Psoas muscle (tissue), 8 donors: ENCODE measurements at places on chromosomes 5 and 9. TPM values are rescaled to one million over a fixed set of nuclear protein-coding genes. Genes with fewer than 3 reads are reported as not detected.

DNA sequence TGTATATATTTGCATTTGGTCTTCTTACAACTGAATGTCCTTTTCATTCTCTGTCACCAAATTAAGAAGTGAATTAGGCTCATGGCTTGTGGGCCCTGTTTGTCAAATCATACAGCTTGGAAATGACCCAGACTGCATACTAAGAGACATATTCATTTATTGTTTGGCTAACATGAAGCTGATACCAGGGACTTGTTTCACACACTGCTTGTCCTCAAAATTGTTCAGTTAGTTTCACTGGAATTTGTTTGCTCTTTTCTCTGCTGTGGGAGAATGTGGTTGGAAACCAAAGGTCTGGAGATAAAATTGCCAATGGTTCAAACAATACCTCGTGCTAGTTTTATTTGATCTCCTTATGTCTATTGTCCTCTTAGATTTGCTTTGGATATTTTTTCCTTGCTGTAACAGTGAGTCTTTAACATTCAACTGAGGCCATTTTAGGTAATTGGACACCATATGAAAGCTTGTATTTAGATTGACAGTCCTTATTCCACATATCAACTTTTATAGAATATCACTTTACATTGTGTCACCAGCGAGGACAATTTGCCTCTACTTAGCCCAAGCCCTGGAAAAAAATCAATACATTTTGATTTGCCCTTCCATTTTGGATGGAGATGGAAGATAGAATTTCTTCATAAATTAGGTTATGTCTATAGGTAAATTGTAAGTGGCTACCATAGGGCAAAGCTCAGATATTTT lies 144.3 kb upstream of the MTAP start:
- DNase-seq = no peak

GRCh38 chr5:35828082-35828598 lies 28.6 kb upstream of the IL7R start:
- no peak for DNase-seq

DNA sequence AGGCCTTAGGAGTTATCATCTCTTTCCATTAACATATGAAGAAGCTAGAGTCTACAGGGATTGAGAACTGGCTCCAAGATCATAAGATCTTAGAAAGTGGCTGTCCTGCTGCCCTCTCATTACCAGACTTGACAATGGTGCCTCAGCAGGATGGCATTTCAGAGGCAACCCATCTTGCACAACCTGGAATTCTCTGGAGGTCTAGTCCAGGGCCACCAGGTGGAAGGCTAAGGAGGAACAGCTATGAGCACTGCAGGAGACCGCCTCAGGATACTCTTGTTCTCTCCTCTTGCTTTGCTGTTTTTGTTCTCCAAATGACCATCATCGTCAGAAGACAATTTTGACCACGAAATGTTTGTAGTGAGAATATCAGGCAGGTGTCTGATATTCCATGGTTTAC lies 322.6 kb downstream of the FBXL17 start:
- DNase-seq = no peak

DNA sequence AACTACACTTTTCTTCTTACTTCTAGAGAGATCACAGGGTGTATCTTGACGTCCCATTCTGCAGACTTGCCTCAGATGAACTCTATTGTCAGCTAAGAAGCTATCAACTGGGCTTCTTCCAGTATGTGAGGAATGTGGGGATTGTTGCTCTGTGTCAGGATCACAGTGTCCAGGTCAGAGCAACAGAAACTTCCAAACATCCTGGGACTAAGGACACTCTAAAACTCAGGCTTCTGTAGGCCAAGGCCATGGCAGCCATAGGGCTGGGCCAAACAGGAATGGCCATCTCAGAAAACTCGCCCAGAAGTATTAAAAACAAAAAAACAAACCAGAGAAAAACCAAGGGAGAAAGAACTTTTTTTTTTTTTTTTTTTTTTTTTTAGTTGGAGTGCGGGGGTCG lies 210.0 kb upstream of the CLINT1 start:
- DNase-seq = no peak

- no peak for DNase-seq
Measured at GRCh38 chr9:124381170-124381945, 33.9 kb downstream of the PSMB7 start.

DNA sequence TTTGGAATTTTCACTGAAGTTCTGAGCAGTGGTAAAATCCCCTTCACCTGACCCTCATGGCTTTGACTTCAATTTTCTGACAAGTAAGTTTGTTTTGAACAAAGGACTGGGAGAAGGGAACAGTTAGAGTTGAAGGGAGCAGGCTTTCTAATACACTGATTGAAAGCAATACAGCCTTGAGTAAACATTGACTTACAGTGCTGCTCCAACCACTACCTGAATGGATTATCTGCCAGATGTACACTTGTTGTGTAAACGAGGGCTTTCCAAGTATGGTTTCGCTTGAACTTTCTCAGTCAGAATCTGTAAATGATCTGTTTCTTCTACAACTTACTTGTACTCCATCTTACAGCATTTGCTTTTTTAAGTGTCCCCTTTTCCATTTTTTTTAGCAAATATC lies 1414.9 kb upstream of the NUDT12 start:
- DNase-seq = no peak

- no peak for DNase-seq
Measured at GRCh38 chr5:37005946-37006540, 129.5 kb downstream of the NIPBL start.

DNA sequence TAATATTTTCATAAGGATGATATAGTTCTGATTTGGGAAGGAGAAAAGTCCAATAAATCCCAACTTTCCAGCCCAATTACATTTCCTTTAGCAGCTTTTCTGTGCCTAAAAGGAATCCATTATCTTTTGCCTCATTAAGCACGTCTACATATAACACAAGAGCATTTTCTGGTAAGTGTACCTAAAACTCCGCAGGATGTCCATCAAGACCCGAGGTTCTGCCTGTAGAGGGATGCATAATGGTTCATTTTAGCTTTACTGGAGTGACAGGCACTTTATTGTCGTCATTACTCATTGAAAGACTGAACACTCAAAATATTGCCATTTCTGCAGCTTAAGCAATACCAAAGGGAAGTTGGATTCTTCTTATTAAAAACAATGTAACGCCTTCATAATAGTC lies 669.0 kb downstream of the PRELID2 start:
- no peak for DNase-seq

- no peak for DNase-seq
Measured at GRCh38 chr5:157545610-157546310, 29.8 kb downstream of the ADAM19 start.

GRCh38 chr5:139022528-139022927 lies 147.4 kb upstream of the LRRTM2 start:
- peak; percentile 39 for DNase-seq

DNA sequence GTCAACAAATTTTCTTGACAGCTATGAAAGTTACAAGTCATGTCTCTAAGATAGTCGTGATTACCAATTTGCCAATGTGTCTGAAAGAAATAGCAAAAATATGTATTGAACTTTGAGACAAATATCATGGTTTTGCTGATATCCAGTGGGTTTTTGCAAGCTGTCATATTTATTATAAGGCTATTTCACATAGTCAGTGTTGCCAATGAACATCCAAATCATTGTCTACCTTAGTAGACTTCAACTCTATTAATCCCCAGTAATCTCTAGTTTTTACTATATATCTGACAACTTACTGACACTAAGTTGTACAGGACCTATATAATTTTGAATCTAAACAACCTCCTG lies 203.2 kb downstream of the TSSK1B start:
- DNase-seq = no peak

DNA sequence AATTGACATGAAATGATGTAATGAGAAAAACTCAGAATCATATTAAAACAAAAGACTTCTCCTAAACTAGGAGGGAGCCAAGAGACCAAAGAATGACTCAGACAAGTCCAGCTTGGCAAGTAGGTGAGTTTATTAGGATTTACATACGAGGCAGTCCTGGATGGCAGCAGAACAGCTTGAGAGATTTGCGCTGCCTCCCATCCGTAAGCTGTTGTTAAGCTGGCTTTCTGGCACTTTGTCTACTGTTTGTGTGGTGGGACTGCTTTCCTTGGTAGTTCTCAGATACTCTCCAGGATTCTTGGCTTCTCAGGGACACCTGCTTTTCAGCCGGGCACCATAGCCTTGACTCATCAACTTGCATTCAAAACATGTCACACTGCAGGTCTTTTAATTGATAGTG lies 57.6 kb downstream of the COX7C start:
- DNase-seq = no peak

DNA sequence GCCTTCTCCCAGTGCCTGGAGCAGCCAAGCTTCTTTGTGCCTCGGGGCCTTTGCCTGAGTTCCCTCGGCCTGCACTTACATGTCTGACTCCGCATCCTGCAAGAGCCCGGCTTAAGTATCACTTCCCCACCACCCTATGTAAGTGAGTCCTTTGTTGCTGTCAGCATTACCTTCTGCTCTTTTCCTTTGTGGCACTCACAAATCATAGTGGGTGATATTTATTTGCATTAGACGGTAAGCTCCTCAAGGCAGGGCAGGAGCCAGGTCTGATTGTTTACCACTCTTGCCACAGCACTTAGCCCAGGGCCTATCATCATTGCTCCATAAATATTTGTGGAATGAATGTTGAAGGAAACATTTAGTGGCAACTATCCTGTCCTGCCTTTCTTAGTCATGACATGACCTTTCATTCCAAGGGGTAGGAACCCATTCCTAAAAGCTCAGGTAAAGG lies 4.8 kb downstream of the GM2A start:
- no peak for DNase-seq

DNA sequence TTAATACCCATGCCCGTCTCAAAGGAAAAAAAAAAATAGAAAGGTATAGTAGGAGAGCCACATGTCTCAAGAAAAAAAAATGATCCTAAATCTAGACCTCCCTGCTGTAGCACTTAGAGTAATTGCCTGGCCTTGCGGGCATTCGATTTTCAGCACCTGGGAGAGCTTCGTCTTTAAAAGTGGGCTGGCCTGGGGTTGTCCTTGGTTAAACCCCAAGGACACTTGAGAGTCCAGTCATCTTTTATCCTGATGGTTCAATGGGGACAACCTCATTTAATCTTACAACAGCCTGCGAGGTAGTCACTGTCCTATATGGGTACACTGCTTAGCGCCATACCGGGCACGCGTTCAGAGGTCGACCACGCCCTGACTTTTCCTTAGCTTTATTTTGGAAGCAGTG lies 60.1 kb downstream of the MAT2B start:
- no peak for DNase-seq

DNA sequence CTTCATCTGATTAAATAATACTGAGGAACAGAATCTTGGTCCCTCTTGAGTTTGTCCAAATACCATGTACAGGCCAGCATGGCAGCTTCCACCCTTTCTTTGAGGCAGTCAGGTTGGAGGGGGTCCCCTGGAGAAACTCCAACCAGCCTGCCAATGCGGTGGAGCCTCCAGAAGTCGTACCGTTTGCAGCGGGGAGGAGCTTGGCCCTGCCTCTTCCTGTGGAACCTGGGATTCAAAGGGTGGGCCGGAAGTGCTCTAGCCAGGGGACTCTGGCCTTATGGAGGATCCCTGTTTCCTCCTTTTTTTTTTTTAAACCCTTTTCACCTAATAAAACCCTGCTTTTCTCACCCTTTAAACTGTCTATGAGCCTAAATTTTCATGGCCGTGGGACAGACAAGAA lies 216.3 kb upstream of the ZNF608 start:
- no peak for DNase-seq

DNA sequence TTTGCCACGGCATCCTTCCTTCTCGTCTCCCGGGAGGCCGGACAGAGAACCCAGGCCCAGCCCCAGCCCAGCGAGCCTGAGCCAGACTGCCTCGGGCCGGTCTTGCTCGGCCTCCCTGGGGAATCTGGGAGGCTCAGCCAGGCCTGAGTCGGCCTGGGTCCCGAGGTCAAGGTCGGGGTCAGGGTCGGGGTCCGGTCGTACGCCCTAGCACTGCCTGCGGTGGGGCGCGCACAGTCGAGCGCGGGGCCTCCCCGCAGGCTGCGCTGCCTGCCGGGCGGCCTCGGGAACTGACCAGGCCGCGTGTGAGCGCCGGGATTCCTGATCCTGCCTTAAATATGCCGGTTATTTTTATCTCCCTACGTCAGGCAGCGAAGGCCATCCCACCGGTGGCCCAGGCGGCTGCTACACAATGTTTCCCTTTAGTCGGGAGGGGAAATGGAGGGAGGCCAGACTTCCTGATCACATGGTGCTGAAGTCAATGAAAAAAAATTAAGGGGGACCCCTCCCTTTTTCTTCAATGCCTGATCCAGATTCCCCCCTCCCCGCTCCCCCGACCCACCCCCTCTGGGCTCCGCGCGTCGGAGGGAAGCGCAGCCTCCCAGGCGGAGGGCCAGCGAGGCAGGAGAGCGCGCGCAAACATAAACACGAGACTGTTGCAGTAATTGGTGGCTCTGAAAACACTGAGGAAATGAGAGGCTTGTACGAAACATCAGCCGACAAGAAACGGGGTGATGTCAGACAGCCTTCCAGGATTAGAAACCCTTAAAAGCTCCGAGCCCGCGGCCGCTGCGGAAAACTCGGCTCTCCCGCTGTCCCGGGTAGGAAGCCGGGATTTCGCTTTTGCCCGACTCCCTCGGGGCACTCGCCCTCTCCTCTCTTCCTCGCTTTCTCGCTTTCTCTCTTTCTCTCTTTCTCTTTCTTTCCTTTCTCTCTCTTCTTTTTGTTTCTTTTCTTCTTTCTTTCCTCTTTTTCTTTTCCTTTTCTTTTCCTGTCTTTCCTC lies 148.2 kb upstream of the KLF4 start:
- DNase-seq = peak; percentile 90

GRCh38 chr5:36374266-36374862 lies 72.7 kb upstream of the RANBP3L start:
- DNase-seq = peak; percentile 56

GRCh38 chr5:60852940-60853339 lies 8.9 kb upstream of the ELOVL7 start:
- no peak for DNase-seq

DNA sequence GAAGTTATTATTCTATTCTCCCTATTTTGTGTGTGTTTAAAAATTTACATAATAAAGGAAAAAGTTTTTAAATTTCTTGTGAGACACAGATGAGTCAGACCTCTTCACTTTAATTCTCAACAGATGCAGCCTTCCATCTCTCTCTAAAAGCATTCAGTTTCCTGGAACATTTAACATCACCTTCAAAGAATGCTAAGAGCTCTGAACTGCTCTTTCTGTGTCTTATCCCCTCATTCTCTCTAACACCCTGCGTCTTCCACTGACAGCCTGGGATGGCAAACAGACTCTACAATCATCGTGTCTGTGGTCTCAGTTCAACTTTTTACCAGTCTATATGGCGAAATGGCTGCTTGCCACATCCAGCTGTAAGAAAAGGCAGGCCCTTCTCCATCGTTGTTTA lies 173.0 kb downstream of the HINT1 start:
- no peak for DNase-seq

GRCh38 chr5:35266276-35266675 lies 36.0 kb upstream of the PRLR start:
- DNase-seq = no peak

GRCh38 chr9:114392749-114393112 lies 4.9 kb upstream of the AKNA start:
- DNase-seq = no peak

Gene GFI1B
- not detected for total RNA-seq

Gene TNFSF8
- total RNA-seq = 0.46 TPM

Gene PIP5KL1
- not detected for total RNA-seq

Gene SPINK4
- total RNA-seq = not detected

Gene BAAT
- total RNA-seq = 0.20 TPM

Gene ASTN2
- total RNA-seq = 10.3 TPM

Gene PCDHAC2
- total RNA-seq = 0.17 TPM

Gene CHSY3
- 0.49 TPM for total RNA-seq

Gene C8G
- total RNA-seq = 1.7 TPM

Gene KIF20A
- total RNA-seq = not detected

Gene TXNDC8
- total RNA-seq = not detected

Gene SPINK7
- not detected for total RNA-seq
